ENCODE measurements at places on chromosomes 2 and 18.

DNA sequence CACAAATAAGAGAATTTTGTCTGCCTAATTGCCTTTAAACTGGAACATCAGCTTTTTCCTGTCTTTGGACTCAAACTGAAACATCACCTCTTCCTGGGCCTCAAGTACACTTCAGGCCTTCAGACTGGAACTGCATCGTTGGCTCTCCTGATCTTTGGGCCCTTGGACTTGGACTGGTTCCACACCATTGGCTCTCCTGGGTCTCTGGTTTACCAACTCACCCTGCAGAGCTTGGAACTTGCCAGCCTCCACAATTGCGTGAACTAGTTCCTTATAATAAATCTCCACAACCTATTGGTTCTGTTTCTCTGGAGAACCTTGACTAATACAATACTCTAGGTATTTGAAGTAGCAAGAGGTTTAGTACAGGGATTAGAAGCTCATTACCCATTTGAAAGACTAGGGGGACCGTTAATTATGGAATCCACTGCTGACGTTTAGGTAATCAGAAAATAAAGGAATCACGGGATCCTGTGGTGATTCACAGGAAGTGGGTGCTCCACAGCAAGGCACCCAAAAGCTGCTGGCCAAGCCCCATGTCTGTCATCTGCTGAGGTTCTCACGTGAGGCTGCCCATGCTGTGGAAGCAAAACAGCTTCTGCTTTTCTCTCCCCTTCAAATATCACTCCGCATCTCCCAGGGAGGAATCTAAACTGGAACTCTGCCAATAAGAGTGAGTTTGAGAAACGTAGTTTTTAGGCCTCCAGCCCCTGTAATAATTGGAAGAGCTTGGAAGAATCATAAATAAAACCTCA is 20.0 kb upstream of the SGPP2 start:
- H3K27me3 ChIP-seq: no peaks in the 10 kb centered on the region
- no peak overlapping the region for H3K4me3 ChIP-seq
- DNase-seq: no peak
- peaks cover 22% of the 10 kb centered on the region for H3K4me1 ChIP-seq
- H3K36me3 ChIP-seq: no peaks in the 10 kb centered on the region

DNA sequence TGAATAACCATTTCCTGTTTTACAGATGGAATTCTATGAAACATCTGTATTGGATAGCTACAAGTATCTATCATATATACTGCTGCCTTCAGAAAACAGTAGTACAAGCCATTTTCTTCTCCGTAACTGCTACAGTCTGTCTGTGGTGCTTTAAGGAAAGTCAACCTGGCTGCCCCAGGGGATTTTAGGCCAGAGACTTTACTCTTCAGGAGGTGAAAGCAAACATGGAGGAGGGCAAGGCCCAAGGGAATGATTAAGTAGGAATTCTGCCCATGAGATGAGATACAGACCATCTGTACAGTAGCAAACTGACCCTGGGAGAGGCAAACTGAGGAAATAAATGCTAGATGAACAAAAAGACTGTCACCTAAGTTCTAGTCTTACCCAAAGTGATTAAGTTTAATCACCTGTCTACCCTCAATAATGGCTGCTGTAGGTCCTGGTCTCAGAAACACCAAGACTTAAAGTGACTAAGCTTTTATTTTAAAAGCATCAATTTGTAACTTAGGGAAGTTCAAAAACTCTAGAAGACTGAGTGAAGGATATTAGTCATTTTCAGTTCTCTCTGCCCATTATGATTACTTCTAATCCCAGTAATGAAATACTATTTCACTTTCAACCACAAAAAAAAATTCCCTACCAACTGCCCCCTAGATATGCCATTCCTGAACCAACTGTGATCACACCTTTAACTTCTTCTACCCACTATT is 14.8 kb downstream of the MBD2 start:
- H3K4me1 ChIP-seq: peaks cover 63% of the 10 kb centered on the region
- no peak overlapping the region for H3K4me3 ChIP-seq
- H3K27me3 ChIP-seq: no peaks in the 10 kb centered on the region
- DNase-seq: no peak
- no peak overlapping the region for H3K27ac ChIP-seq

DNA sequence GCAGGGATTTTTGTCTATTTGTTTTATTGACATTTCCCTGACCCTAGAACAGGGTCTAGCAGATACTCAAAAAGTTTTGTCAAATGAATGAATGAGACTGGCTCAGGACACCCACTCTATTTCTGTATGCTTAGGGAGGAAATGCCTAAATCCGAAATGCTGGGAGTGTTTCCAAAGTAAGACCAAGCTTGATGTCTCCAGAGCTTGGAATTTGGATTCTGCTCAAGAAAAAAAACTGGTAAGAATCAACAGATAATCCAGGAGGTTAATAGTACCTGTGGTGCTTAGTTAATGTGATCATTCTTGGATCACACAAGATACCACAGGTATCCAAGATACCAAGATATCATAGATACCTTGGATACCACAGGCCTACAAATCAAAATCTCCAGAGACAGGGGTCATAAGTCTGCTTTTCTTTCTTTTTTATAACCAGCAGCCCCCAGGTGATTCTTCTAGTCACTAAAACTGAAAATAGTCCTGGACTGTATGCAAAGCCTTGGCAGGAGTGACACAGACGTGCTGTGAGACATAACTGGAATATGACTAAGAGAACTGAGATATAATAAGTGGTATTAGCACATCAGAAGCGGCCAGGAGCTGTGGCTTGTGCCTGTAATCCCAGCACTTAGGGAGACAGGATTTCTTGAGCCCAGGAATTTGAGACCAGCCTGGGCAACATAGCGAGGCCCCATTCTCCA is 39.9 kb upstream of the SP3 start:
- no peaks in the 10 kb centered on the region for H3K36me3 ChIP-seq
- DNase-seq: no peak
- H3K4me3 ChIP-seq: no peak overlapping the region
- H3K27me3 ChIP-seq: no peaks in the 10 kb centered on the region
- peak overlapping the region; percentile 32 for H3K27ac ChIP-seq
- H3K4me1 ChIP-seq: peaks cover 24% of the 10 kb centered on the region

DNA sequence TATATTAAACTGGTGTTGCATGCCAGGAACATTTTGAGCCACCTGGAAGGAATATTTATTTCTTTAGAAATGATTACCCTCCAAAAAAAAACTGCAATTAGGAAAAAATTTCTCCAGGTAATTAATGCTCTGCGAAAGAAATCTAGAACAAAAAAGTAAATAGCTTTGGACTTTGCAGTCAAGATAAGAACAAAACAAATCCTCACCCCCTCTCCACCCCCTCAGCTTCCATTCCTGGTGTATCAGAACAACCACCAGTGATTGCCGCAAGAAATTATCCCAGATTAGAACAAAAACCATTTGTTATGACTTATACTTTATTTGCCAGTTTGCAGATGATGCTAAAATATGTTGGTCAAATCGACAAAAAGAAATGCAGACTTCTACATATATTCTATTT is 17.0 kb upstream of the TCF7L1 start:
- H3K27ac ChIP-seq: no peak overlapping the region
- H3K36me3 ChIP-seq: no peaks in the 10 kb centered on the region
- DNase-seq: no peak
- H3K4me1 ChIP-seq: no peaks in the 10 kb centered on the region

DNA sequence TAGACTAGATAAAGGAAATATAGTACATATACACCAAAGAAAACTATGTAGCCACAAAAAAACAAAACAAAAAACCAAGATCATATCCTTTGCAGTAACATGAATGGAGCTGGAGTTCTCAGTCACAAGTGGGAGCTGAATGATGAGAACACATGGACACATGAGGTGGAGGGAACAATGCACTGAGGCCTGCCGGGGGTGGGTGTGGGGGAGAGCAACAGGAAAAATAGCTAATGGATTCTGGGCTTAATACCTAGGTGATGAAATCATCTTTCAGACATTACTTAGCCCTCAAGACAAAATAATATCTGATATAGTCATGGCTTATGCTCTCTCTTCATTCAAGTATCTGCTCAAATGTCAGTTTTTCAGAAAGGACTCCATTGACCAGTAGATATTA is 930.6 kb downstream of the LRP1B start:
- H3K36me3 ChIP-seq: no peaks in the 10 kb centered on the region
- no peaks in the 10 kb centered on the region for H3K4me1 ChIP-seq
- DNase-seq: no peak
